Prostate gland (tissue), 2 donors: ENCODE measurements at places on chromosomes 16 and 17.

GRCh38 chr17:43721537-43722268, 36.9 kb downstream of the SOST start:
- no peak for DNase-seq

- DNase-seq = no peak
These were observed 24.8 kb upstream of the SIAH1 start for GRCh38 chr16:48409839-48410632.

DNA sequence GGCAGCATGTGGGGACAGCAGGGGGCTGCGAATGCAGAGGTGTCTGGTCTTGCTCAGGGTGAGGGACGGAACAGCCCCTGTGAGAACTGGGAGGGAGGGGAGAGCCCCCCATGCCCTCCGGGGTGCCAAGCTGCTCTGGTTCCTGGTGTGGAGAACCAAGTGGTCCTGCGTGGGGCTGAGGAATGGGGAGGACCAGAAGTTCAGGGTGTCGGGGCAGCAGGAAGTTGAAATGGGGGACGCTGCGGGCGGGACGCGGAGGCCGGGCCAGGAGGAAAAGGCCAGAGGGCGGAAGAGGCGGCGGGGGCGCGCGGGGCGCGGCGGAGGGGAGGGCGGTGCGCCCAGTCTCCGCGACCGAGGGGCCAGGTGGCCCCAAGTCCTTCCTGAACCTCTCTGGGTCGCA, 3.6 kb downstream of the ALDH3A1 start:
- DNase-seq = no peak

DNA sequence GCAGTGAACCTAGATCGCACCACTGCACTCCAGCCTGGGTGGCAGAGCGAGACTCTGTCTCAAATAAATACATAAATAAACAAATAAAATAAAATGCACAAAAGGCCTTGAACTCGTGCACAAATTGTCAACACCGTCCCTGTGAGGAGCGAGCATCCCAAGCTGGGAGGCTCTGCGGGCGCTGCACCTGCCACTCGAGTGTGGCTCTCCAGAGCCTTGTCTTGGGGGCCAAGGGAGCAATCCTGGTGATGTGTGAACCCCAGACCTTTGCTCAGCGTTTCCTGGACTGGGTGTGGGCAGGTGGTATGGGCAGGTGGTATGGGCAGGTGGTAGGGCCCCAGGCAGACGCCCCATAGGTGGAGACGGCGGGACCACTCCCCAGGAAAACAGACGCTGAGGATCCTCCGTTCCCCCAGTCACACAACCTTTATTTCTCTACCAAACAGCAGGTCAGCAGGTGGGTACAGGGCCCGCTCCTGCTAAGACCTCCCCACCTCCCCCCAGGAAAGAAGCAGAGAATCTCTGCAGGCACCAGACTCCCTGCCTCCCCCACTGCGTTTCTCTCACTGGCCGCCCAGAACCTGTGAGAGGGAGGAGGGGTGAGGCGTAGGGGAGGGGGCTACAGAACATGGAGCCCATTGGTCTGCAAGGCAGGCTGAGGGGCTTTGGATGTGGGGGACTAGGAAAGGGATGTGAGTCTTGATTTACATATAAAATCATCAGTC, 7.4 kb upstream of the P2RX1 start:
- no peak for DNase-seq

- DNase-seq = no peak
These were observed 57.9 kb downstream of the BRIP1 start for GRCh38 chr17:61805399-61805798.

DNA sequence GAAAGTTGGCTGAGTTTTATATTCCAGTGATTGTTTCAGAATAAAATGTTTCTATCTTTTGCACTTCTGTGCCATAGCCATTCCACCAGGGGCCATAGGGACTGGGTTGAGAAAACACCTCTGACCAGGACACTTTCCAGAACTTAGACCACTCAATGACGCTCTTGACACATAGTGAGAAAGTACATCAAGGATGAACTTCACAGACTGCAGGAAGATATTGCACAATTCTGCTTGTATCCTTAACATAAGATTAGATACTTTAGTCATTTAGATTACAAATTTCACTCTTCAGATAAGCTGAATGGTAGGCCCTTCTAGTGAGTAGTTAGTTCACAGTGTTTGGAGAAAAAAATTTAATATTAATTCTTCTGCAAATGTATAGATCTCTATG, 13.0 kb upstream of the MPHOSPH6 start:
- DNase-seq = no peak
